Breast epithelium (tissue), 4 donors: ENCODE measurements at places on chromosomes 4 and X. TPM values are rescaled to one million over a fixed set of nuclear protein-coding genes. Genes with fewer than 3 reads are reported as not detected.

DNA sequence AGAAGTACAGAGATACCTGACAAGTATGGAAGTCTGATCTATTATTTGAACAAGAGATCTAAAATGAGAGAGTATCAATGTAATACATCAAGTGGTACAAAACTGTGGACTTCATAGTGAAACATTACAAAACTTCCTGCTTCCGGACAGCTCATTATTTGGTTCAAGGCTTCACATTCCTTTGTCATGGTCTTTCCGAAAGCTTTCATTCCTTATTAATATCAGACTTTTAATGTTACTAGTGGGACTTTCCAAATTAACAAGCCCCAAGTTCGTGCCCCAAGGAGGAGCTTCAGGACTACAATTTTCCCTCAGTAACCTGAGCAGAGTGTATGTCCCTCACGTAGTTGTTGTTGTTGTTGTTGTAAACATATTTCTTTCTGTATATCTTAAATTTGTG, 1.2 kb downstream of the CHIC2 start:
- no peak for DNase-seq

GRCh38 chrX:151180400-151180799, 4.0 kb downstream of the GPR50 start:
- DNase-seq: no peak

DNA sequence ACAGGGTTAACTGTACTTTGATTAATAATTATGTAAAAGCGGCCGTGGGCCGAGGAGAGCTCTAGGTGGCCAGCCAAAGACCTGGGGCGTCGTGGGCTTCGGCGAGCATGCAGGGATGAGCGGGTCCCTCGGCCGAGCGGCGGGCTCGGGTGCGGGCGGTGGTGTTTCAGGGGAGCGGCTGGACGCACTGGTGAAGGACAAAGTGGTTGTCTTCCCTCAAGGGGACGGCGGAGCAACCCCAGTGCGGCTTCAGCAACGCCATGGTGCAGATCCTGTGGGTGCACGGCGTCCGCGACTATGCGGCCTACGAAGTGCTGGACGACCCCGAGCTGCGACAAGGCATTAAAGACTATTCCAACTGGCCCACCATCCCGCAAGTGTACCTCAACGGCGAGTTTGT, 103.0 kb upstream of the C1GALT1C1 start:
- DNase-seq: no peak

- DNase-seq: no peak
Measured at GRCh38 chrX:115204040-115204439, 14.8 kb downstream of the RBMXL3 start.

DNA sequence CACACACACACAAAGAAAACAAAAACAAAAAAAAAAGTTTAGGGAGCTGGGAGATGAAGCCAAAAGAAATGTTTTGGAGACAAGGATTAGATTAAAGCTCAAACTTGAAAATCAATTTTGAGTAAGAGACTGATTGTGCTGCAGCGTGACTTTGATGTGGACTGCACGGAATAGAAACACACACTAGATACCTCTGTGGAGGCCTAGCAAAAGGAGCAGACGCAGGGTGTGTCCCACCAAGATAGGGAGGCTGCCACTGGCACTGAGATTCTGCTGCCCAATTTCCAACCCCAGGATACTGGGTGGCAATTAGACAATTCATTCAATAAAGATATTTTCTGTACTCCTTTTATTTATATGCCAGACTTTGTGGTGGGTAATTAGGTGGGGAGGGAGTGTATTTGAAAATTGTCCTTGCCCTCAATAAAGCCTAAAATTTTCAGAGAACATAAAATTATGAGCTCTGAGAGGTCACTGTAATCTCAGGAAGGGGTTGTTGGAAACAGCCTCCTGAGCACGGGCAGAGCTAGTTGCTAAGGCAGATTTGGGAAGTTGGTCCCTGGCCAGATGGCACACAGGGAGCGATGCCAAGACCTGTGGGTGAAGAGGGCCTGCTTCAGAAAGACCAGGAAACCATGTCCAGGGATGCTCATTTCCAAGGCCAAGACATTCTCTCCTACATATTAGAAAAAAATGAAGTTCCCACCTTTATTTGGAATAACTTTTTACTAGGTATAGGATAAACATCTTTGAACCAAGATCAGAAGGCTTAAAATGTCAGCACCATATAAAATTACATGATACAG, 1.9 kb upstream of the PPP3CA start:
- peak; percentile 61 for DNase-seq

GRCh38 chr4:108118505-108118904, 50.2 kb downstream of the LEF1 start:
- DNase-seq: no peak

DNA sequence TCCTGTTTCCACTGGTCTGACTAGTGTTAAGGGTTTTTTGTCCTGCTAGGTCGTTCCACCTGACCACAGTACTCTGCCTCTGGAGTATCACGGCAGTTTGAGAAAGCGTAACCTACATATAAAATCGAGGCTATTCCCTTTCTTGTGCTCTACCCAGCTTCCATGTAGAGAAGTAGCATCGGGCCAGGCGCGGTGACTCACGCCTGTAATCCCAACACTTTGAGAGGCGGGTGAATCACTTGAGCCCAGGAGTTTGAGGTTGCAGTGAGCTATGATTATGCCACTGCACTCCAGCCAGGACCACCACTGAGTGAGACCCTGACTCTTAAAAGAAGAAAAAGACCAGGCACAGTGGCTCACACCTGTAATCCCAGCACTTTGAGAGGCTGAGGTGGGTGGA, 7.5 kb downstream of the PPEF1 start:
- DNase-seq: no peak

- DNase-seq: no peak
Measured at GRCh38 chr4:98102660-98103059, 40.6 kb downstream of the STPG2 start.

DNA sequence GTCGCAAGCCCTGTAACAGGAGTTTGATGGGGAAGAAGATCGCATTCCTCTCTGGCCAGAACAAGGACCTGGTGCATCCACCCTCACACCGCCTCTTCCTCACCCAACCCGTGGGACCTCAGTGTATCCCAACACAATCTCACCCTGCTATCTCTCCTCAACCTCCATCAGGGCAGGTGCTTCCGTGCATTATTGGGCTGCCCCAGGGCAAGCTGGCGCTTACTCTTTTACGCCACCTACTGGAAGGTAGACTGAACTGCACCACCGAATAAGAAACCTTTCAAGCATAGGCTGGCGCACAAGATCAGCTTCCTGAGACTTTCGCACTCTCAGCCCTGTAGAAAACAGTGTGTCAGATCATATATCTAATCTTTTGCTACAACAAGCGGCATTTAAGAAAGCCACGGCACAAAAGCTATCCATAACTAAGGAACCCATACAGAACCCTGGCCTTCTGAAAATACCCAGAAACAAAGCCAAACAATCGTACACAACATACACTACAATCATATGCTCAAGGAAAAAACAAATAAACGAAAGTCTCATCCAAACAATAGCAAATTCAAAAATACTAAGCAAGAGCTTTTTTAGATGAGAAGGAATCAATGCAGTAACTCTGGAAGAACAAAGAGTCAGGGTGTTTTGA, 209.3 kb downstream of the UGT8 start:
- DNase-seq: no peak

- no peak for DNase-seq
Measured at GRCh38 chr4:25441519-25442117, 64.6 kb downstream of the ANAPC4 start.

DNA sequence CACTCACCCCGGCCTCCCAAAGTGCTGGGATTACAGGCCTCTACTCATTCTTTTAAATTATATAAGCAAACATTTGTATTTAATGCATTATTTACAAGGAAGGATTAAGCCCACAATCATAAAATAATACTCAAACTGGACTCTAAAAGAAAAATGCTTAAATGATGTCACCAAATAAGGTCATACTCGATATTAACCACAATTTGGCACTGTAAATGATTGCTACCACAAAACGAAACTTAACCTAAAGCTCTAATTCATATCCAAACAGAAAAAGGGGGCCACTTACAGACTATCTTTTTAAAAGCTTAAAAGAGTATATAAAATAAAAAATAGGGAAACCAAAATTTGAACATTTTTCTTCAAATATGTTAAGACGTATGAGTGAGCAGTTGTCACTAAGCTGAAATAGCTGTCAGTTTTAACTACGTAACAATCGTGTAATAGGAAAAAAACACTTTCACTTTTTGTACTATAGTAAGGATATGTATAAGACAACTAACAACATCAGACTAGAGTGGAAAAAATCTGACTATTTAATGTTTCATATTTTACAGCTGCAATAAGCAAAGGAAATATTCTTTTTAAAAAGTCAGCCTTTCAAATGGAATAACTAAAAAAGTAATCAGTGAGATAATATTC, 108.2 kb upstream of the GPR34 start:
- DNase-seq: no peak

GRCh38 chr4:168796362-168797106, 213.5 kb downstream of the CBR4 start:
- no peak for DNase-seq

DNA sequence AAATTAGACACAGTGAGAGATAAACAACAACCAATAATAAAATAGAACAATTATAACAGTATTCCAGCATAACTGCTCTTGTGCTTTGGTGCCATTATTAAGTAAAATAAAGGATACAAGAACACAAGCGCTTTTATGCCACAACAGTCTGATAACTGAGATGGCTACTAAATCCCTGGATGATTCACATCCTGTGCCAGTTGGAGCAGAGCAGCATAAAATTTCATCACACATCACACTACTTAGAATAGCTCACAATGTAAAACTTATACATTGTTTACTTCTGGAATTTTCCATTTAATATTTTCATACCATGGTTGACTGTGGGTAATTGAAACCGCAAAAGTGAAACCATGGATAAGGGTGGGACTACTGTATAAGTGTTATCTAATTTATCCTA, 399.9 kb upstream of the CNKSR2 start:
- DNase-seq: no peak

DNA sequence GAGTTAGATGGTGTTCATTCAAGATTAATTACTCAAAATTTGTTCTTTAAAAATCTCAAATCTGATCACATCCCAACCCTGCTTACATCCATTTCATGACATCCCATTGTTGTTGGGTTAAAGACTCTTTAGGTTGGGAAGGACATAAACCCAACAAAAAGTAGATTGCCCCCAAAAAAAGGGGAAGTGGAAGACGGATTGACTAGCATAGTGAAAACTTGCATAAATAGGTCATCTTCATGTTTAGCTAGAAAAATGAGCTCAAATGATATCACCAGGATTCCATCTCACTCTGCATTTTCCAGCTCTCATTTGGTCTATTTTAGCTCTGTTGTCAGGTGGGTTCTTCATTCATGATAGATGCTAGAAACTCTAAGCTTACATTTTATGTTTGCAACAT, 18.5 kb upstream of the TET2 start:
- DNase-seq: no peak

GRCh38 chrX:112066813-112067212, 15.8 kb downstream of the TRPC5 start:
- no peak for DNase-seq

GRCh38 chr4:170014359-170015011, 11.7 kb downstream of the MFAP3L start:
- DNase-seq: no peak

DNA sequence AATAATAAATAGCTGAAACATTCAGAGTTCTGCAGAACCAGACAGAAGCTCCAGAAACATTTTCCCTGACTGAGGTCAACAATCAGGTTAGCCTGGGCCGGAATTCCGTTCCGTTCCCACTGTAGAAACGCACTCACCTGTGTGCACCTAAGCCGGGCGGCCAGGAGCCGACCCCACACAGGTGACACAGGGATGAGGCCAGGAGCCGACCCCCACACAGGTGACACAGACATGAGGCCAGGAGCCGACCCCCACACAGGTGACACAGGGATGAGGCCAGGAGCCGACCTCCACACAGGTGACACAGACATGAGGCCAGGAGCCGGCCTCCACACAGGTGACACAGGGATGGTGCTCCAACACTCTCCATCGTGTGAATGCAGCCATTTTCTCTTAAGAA, 21.9 kb downstream of the FAT1 start:
- DNase-seq: no peak

DNA sequence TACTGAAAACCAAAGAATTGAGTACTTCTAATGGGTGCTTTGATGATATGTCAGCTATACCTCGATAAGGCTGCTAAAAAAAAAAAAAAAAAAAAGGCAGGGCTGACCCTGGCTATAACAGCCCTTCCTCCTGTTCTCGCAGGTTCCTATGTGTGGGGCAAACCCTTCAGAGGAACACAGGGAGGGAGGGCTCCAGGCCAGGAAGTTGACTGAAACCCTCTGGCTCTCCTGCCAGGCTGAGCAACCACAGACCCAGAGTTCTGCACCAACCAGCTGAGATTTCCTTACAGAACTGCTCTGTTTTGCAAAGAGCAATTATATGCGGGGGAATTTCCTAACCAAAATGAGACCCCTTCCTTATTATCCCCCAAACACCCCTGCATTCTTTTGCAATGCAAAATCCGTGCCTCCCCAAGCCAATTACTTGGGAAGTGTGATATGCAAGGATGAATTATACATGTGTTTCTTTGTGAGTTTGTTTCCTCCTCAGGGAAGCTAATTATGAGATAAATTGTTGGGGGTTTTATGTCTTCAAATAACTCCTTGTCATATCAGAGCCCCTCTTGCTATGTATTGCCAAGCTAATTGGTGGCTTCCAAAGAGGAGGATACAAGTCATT, 45.6 kb downstream of the PDHA1 start:
- DNase-seq: no peak

- peak; percentile 45 for DNase-seq
Measured at GRCh38 chr4:123478859-123479345, 82.3 kb downstream of the SPRY1 start.

GRCh38 chr4:29549342-29549741, 1170.8 kb upstream of the PCDH7 start:
- no peak for DNase-seq

- DNase-seq: no peak
Measured at GRCh38 chr4:107708225-107708624, 11.8 kb downstream of the PAPSS1 start.

GRCh38 chr4:77100234-77100633, 24.4 kb upstream of the CCNI start:
- DNase-seq: no peak

- no peak for DNase-seq
Measured at GRCh38 chr4:84931961-84932360, 34.5 kb downstream of the WDFY3 start.

ATOH1 gene
- not detected for total RNA-seq

PORCN gene
- 17.0 TPM for total RNA-seq

TMSB15A gene
- 1.4 TPM for total RNA-seq

SYN1 gene
- not detected for total RNA-seq

ARX gene
- 0.33 TPM for total RNA-seq

LRAT gene
- not detected for total RNA-seq

DCLK2 gene
- 4.0 TPM for total RNA-seq
